ENCODE measurements at places on chromosomes 3 and 15.
A peak's percentile ranks its signal among the peaks of the same experiment; 100 is the strongest.

- DNase-seq, result no peak
Measured at GRCh38 chr3:187049462-187050101, 89.7 kb downstream of the RPL39L start.

GRCh38 chr15:99086327-99086667 lies 18.6 kb upstream of the SYNM start:
- no peak for DNase-seq

GRCh38 chr15:44775953-44776352 lies 39.6 kb downstream of the TRIM69 start:
- DNase-seq, result peak; percentile 6

GRCh38 chr3:74542441-74542840 lies 72.0 kb downstream of the CNTN3 start:
- DNase-seq, result no peak

- DNase-seq, result no peak
Measured at GRCh38 chr3:15404767-15405166, 22.6 kb downstream of the METTL6 start.

- no peak for DNase-seq
Measured at GRCh38 chr15:81056304-81056703, 55.6 kb downstream of the TLNRD1 start.

DNA sequence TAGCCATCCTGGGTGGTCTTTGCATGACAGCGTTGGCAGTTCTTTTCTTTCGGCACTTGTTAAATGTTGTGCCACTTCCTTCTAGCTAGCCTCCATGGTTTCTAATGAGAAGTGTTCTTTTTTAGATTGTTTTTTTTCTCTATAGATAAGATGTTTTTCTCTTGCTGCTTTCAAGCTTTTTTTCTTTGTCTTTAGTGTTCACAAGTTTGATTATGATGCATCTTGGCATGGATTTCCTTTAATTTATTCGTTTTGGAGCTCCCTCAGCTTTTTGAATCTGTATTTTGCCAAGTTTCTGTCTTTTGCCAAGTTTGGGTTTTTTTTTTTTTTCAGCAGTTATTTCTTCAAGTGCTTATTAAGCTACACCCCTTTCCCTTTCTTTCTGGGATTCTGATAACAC lies 53.1 kb downstream of the TM2D3 start:
- DNase-seq, result no peak

GRCh38 chr3:194707147-194707540 lies 21.5 kb downstream of the FAM43A start:
- no peak for DNase-seq

DNA sequence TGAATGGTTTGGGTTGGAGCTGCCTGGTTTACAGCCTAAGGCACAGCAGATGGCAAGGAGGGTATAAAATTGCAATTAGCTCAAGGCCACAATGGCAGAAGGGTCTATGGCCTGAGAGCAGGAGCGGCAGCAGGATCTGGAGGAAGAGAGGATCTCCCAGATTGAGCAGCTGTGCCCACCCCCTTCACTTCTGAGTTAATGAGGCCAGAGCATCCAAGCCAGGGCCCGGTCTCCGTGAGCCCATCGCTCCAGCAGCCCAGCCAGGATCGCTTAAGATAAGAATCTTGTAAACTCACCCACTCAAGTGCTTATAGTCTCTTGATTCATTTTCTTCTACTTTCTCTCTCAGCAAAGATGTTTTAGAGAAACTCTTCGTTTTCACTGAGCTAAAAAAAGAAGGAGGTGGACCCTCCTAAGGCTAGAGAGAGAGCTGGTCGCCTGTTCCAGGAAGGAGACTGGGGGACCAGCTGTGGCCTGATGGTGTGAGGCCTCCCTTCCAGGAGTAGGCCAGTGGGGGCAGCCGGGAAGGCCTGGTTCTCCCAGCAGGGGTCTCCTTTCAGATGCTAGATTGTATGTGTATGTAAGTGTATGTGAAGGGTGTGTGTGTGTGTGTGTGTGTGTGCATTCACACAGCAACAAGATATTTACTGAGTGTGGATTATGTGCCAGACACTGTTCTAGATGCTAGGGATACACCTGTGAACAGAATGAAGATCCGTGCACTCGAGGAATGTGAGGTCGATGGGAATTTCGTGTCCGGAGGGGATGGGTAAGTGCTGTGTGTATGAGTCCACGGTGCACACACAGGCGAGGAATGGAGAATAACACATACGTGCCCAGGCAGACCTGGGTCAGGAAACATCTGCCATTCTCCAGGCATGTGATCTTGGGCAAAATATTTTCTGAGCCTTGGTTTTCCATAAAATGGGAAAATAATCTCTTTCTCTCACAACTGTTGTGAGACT lies 18.6 kb downstream of the MAGEF1 start:
- no peak for DNase-seq

GRCh38 chr15:89163271-89164055 lies 57.9 kb downstream of the RLBP1 start:
- no peak for DNase-seq

- DNase-seq, result peak; percentile 80
Measured at GRCh38 chr15:101266034-101266433, 11.3 kb downstream of the SELENOS start.

GRCh38 chr3:69445024-69445423 lies 59.1 kb upstream of the FRMD4B start:
- DNase-seq, result no peak

DNA sequence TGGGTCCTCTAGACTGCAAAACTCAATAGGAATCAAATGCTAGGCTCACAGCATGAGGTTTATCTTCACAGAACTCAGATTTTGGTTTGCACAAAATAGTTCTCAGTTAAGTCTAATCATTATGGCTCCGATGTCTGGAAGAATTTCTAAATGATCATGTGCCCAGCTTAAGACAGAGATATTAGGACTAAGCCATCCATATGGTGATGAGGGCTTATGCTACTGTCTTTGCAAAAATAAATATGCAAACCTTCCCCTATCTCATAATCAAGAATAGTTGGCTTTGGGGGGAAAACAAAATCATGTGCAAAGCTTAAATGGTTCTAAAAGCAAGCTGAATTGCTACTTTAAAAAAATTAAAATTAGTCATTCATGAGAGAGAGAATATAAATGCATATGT lies 96.5 kb downstream of the CFAP20DC start:
- DNase-seq, result no peak

- DNase-seq, result no peak
Measured at GRCh38 chr3:157499342-157499963, 3.8 kb downstream of the VEPH1 start.

GRCh38 chr3:13301286-13301987 lies 118.7 kb downstream of the NUP210 start:
- peak; percentile 50 for DNase-seq

DNA sequence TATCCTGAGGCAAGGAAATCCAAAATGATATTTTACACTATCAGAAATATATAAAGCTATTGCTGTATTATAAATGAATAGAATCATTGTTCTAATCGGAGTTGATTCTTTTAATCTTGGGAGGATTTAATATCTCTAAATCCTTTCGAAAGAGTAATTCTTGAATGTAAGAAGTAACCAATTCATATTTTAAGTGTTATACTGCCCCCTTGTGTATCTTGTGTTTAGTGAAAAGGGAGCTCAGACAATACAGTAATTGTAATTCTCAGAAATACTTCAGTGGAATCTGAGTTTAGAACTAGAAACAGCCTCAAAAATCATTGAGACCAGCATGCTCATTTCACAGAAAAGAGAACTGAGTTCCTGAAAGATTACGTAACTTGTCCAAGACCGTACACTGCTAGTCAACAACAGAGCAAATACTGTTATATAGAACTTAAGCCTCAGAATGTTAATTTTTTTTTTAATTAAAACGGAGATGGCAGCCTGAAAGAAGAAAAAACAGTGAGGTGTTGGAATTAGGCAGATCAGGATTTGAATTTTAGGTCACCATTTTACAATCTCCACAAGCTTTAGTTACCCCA lies 42.9 kb downstream of the PLCH1 start:
- DNase-seq, result peak; percentile 64

DNA sequence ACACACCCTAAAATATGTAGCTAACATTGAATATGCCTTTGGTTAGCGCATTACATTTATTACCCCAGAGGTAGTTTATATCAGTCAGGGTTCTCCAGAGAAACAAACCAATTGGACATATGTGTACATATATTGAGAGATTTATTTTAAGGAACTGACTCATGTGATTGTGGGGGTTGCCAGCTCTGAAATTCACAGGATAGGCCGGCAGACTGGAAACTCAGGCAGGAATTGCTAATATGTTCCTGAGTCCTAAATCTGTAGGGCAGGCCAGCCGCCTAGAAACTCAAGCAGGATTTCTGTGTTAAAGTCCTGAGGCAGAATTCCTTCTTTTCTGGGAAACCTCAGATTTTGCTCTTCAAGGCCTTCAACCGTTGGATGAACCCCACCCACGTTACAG lies 189.7 kb downstream of the CDIN1 start:
- peak; percentile 60 for DNase-seq

GRCh38 chr3:105800320-105800719 lies 68.5 kb downstream of the CBLB start:
- no peak for DNase-seq

GRCh38 chr15:25950014-25950413 lies 86.9 kb upstream of the ATP10A start:
- no peak for DNase-seq

GRCh38 chr3:180265551-180265950 lies 228.8 kb upstream of the PEX5L start:
- DNase-seq, result peak; percentile 35

DNA sequence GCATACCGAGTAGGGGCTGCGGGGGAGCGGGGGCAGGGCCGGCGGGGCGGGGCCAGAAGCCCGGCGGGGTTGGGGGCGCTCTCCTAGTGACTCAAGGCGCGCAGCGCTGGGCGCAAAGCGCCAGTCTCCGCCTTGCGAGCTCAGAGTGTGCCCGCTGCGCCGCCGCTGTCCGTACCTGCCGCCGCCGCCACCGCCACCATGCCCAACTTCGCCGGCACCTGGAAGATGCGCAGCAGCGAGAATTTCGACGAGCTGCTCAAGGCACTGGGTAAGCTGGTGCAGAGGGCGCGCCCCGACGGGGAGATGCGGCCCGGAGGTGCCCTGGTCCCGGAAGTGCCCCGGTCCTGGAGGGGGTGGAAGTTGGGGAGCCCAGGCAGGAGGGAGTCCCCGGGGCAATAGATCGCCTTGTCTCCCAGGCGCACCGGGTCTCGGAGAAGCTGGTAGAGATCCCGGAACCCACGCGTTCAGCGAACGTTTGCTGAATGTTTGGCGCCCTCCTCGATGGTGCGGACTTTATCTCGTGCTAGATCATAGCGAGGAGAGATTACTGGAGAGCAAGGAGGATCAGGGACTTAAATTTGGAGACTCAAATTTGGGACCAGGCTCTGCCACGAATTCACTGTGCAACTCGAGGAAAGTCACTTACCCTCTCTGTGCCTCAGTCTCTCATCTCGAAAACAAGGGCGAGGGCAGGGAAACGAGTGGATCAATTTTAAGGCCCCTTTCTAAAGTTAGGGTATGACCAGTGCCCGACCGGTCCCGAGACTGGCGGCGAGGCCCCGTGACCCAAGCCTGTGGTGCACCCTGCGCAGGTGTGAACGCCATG lies at the start of gene CRABP1:
TSS of gene CRABP1 (plus strand) at position 123 of the 826 bp plus-strand sequence. CDS start at position 199, 76 bp downstream.
- no peak for DNase-seq

DNA sequence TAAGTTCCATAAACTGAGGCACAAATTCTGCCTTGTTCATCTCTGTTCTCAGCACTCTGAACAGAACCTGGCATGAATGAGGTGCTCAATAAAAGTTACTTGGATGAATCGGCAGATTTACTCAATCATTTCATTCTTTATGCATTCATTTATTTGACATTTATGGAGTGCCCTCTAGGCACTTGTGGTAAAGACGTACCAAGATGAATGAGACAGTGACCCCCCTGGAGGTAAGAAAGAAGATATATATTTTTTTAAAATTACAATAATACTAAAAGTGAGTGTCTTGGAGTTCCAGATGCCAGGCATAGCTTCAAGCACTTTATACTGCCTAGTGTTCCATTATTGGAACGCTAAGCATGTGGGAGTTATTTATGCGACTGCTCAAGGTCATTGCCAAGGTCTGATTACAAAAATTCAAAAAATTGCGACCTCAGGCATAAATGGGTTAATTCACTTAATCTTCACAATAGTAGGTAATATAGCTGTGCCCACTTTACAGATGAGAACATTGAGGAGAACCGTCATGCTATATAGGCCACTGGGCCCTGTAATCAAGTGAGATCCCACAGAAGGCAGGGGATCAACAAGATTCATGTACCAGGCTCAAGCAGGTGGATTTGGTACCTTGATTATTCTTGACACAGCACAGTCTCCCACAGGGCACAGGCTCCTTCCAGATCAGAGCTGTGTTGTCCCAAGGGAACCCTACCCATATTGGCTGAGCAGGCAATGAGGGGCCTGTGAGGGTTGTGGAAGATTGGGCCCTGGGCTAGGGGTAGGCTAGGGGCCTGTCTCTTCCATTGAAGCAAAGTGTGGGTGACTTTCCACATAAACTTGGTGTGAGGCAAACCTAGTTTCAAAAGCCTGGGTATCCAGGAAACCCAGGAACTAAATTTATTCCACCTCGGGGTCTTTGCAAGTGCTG lies 10.7 kb downstream of the XIRP1 start:
- no peak for DNase-seq

DNA sequence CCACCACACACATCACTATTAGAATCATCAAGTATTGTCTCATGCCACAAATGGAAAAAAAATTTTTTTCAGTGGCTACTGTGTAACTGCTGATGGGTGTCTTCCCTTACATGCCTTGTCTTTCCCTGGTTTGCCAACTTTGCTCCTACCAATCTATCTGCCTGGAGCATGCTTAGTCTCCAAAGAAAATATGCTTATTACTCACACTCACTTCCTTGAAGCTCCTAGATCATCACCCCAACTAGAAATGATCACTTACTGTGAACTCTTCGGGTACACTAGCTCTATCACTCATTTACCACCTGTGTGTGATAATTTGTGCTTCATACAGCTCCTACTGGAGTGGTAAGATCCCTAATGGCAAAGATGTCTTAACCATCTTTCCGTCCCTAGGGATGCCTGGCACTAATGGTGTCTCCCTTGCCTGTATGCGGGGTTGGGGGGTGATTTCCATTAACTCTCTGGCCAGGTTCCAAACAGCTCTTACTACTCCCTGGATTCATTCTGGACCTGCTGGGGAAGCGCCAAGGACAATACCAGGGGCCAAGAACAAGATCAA lies 799 bp downstream of the VPS33B start:
- DNase-seq, result peak; percentile 12

DNA sequence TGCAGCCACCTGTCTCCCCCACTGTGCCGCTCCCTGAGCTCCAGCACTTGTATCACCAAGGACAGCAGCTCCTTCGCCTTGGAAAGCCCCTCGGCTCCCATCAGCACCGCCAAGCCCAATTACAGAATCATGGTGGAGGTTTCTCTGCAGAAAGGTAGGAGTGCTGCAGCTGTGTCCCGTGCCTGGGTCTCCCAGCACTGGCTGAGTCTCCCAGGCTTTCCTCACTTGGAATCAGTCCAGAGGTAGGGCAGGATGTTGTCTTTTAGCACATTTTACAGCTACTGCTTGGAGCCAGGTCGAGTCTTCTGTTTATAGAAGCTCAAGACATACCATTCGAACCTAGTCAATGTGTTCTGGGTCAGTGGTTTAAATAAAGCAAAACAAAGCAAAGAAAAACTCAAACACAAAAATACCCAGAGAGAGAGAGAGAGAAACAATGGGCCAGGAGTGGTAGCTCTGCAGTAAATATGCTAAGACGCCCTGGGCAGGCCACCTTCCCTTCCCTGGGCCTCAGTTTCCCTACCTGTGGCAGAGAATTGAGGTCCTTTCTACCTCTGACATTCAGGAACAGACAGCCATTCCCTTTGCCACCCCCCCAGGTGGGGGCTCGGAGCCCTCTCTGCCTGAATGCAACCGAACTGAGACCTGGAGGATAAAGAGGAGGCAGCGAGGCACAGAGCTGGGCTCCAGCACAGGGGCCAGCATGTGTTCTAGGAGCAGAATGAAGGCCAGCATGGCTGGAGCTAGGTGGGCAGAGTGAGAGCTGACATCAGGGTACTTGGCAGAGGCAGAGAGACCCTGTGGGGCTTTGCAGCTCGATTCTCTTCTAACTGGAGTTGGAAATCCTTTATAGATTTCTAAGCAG lies 44.1 kb downstream of the STARD5 start:
- DNase-seq, result no peak
